ENCODE measurements at places on chromosomes 7 and 10. TPM values are rescaled to one million over a fixed set of nuclear protein-coding genes. Genes with fewer than 3 reads are reported as not detected.

Gene PON1
- not detected for total RNA-seq

Gene KLLN
- 0.71 TPM for total RNA-seq

Gene AGR2
- not detected for total RNA-seq

Gene HOXA10
- total RNA-seq: not detected

Gene WDR91
- total RNA-seq: 19.1 TPM

Gene CPA5
- total RNA-seq: 8.7 TPM

Gene ASZ1
- total RNA-seq: not detected

Gene OR6B1
- total RNA-seq: not detected

Gene PPIA
- total RNA-seq: 1,692 TPM

Gene OR2A1
- total RNA-seq: 0.06 TPM

- H3K27me3 ChIP-seq: no peaks in the 10 kb centered on the region
- H3K4me1 ChIP-seq: no peaks in the 10 kb centered on the region
- H3K36me3 ChIP-seq: no peaks in the 10 kb centered on the region
- DNase-seq: no peak
Observed at GRCh38 chr7:48839108-48839507, 85.2 kb upstream of the CDC14C start.

- no peak for DNase-seq
- no peak overlapping the region for H3K4me3 ChIP-seq
- H3K4me1 ChIP-seq: peaks cover 8% of the 10 kb centered on the region
- H3K27ac ChIP-seq: no peak overlapping the region
Observed at GRCh38 chr7:105256761-105257231, 131.9 kb downstream of the SRPK2 start.

DNA sequence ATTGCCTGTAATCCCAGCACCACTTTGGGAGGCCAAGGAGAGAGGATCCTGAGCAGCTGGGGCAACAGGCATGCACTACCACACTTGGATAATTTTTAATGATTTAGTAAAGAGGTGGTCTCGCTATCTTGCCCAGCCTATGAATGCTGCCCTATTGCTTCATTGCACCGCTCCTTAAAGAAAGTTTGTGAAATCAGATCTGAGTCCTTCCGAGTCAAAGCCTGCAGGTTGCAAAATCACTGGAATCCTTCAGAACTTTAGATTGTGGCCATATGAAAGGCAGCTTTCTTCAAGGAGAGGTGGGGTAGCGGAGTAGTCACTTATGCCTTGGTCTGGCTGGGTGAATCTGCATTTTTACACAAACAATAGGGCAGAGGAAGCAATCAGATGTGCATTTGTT, 166.3 kb downstream of the ARHGAP12 start:
- no peak overlapping the region for H3K27ac ChIP-seq
- H3K36me3 ChIP-seq: no peaks in the 10 kb centered on the region
- no peaks in the 10 kb centered on the region for H3K27me3 ChIP-seq
- peaks cover 14% of the 10 kb centered on the region for H3K4me1 ChIP-seq
- H3K4me3 ChIP-seq: no peak overlapping the region

- no peak overlapping the region for H3K4me3 ChIP-seq
- H3K36me3 ChIP-seq: no peaks in the 10 kb centered on the region
- H3K27ac ChIP-seq: no peak overlapping the region
- peaks cover 8% of the 10 kb centered on the region for H3K27me3 ChIP-seq
Observed at GRCh38 chr7:22320416-22320815, 36.5 kb downstream of the RAPGEF5 start.

- no peak for DNase-seq
- H3K27ac ChIP-seq: no peak overlapping the region
- H3K4me3 ChIP-seq: no peak overlapping the region
- no peaks in the 10 kb centered on the region for H3K4me1 ChIP-seq
Observed at GRCh38 chr7:14073543-14073942, 84.1 kb upstream of the ETV1 start.

DNA sequence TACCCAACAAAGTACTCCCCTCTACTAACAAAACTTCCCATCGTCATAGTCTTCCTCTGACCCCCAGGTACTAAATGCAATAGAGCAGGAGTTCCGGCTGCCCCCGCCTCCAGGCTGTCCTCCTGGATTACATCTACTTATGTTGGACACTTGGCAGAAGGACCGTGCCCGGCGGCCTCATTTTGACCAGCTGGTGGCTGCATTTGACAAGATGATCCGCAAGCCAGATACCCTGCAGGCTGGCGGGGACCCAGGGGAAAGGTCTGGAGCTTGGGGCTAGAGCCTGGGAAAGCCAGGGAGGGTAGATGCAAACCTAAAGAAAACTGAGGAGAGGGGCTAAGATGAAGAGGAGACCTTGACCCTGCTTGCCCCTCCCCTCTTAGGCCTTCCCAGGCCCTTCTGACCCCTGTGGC, 15.3 kb downstream of the EPHB6 start:
- no peaks in the 10 kb centered on the region for H3K36me3 ChIP-seq
- H3K4me1 ChIP-seq: peaks cover 3% of the 10 kb centered on the region
- H3K27ac ChIP-seq: no peak overlapping the region
- no peak overlapping the region for H3K4me3 ChIP-seq

Measured in activated naive CD8-positive, alpha-beta T cell treated with anti-CD3 and anti-CD28 coated beads, Interleukin-2, amount 10 ng/mL, durations not matched to agents 7 days and 5 days (primary cell).